ENCODE measurements at places on chromosomes 5 and 9. TPM values are rescaled to one million over a fixed set of nuclear protein-coding genes. Genes with fewer than 3 reads are reported as not detected.

The PCDH12 gene
- 2.5 TPM for total RNA-seq

The APC gene
- total RNA-seq: 494 TPM

The RIOK2 gene
- total RNA-seq: 29.1 TPM

The IL7R gene
- total RNA-seq: 0.63 TPM

The CTNND2 gene
- 136 TPM for total RNA-seq

The RNF208 gene
- 1.9 TPM for total RNA-seq

The SPOCK1 gene
- 70.7 TPM for total RNA-seq

The SCGB3A1 gene
- not detected for total RNA-seq

The GOLPH3 gene
- total RNA-seq: 50.1 TPM
